ENCODE measurements at places on chromosomes 2 and 18.

DNA sequence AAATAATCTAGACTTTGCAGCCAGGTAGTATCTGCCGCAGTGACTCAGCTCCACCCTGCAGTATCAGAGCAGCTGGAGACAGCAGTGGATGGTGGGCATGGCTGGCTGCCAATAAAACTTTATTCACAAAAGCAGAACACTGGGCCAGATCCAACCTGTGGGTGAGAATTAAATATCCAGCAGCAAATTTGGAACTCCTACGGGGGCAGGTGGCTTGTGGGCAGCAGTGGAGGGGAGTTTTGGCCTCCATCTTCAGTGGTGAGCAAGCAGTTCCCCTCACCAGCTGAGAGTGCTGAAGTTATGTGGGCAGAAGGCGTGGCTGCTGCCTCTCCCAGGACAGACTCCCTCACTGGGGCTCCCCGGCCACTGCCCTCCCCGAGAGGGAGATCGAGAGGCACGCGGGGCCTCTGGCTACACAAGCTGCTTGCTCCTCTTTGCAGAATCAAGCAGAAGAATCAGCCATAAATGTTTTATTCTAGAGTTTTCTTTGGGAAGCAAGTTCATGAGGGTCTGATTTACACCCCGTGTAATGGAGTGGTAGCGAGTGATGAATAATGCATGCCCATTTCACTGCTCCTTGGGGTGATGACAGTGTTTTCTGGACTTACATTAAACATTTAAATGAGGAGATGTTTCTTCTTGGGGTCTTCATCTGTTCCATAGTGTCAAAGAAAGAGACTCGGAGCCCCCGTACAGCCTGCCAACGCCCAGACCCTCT is 204.3 kb downstream of the SEPTIN10 start:
- DNase-seq, result no peak

DNA sequence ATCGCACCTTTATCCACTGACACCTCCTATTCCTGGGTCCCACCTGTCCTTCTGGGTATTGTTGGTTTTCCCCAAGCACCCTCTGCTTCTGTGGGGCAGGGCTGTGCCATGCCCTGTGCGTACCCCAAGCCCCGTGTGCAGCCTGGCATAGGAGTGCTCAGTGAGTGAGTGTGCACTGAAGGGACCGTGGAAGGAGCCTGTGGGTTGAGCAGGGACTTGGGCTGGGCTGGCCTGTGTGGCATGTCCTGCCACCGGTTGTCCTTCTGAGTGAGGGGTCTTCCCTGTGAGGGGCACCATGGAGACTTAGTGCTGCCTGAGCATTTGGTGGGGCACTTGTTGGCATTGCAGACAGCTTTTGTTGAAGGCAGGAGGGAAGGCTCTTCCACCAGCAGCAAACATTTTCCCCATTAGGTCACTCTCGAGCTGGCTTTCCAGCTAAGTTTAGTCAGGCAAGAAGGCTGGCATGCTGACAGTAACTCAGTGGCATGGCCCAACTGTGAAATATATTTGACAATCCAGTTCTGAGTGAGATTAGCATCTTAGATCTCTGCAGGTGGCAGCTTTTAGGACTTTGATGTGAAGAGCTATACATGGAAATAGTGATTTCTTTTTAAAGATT is 64.7 kb downstream of the LPIN1 start:
- no peak for DNase-seq

DNA sequence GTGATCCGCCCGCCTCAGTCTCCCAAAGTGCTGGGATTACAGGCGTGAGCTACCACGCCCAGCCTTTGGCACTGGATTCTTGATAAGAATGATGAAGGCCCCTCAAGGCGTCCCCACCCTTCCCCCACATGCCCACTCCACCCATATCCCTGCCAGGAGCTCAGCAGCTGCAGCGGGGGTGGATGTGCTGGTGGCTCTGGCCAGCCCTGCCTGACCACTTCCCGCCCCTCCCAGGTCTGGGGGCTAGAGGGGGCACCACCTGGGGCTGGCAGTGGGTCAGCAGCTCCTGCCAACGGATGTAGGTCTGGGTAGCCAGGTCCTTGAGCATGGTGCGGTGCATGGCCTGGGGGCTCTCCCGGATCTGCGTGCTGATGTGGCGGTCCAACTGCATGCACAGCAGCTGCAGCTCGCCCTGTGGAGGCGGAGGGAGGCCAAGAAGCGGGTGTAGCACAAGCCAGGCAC is 7.8 kb upstream of the SEMA4C start:
- no peak for DNase-seq

DNA sequence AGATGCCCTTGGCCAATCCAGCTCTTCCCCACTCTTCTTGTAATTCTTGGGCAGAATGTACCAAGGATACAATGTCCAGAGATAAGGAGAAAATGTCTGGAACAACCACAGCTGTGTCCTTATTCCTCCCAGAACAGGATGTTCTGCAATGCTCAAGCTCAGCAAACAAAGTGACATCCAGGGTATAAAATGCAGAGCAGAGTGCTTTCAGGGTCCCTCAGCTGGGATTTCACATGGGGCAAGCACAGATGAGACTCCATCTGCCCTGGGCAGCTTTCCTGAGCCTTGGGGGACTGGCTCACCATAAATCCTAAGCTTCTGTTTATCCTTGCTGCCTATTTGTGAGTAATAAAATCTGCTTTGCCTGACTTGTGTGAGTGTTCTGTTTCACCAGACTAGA is 127.4 kb downstream of the VAPA start:
- DNase-seq, result no peak

Data from MV-4-11 (cell line).